ENCODE measurements at places on chromosomes 16 and 17.
A peak's percentile ranks its signal among the peaks of the same experiment; 100 is the strongest.

DNA sequence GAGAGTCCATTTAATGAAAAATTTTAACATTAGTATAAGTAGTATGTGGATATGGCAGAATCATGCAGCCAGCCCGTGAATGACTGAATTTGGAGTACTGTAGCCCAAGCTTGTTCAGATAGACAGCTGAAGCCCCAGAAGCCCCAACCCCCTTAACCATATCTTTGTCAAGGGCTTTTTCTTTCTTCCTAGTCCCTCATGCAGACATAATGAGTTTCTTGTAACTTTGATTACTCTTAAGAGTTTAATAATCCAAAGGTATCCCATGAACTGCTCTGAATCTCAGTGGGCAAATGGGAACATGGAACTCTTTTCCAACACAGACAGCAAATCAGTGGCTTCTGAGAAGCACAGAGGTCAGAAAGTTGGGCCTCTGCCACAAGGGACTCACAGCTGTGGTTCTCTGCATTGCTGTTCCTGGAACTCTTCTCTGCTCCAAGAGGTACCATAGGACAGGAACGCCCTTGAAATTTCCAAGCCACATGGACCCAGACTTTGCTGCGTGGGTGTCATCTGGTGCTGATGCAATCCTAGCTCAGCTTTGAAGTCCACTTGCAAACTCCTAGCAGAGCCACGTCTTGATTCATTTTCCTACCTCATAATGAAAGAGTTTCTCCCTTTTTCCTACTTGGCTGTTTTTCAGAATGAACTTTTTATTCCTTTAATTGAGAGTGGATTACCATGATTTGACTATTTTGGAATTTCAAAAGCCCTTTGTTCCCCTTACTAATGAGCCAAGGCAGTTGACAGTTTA is 18.1 kb downstream of the LYRM1 start:
- no peak for DNase-seq

DNA sequence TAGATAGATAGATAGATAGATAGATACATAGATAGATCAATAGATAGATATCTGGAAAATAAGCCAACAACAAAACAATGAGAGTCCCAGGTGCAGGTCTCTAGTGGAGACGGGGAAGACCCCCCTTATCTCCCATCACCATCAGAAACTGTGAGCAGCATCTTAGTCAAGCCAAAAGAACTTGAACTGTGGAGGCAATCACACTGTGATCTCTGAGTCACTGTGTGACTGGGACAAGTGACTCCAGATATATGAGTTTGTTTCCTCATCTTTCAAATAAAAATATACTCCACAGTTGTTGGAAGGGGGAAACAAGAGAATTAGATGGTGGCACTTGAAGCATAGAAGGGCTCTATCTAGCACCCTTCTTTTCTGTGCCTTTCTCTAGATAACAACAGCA is 42.1 kb downstream of the NOG start:
- DNase-seq: no peak

DNA sequence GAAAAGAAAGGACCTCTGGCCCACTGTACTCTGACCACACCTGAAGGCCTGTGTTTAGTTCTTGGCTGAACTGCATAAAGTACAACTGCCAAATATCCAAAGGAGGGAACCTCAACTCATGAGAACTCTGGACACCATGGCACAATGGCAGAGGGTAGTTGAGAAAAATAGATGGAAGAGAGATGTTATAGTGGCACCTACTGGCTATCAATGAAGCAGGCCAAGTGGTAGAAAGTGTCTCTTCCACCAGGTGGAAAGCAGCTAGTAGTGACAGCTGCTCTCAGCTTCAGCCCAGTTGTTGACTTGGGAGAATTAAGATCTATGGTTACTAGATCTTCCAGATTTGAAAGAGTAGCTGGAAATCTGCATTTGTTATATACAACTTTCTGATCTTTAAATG is 3.2 kb downstream of the MED31 start:
- DNase-seq: no peak

GRCh38 chr17:34820248-34820801 is 140.9 kb downstream of the CCT6B start:
- no peak for DNase-seq

DNA sequence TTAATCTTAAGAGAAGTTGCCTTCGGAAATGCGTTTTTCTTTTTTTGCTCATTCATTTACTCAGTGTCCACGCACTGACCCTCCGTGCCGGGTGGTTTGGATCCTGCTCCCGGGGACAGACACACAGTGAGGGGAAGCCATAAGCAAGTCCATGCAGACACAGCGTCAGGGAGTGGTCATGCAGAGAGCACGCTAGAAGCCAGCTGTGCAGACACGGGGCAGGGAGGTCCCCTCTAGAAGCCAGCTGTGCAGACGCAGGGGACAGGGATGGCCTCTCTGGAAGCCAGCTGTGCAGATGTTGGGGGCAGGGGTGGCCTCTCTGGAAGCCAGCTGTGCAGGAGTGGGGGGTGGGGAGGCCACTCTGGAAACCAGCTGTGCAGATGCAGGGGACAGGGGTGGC is 4.8 kb downstream of the GAA start:
- DNase-seq: no peak

DNA sequence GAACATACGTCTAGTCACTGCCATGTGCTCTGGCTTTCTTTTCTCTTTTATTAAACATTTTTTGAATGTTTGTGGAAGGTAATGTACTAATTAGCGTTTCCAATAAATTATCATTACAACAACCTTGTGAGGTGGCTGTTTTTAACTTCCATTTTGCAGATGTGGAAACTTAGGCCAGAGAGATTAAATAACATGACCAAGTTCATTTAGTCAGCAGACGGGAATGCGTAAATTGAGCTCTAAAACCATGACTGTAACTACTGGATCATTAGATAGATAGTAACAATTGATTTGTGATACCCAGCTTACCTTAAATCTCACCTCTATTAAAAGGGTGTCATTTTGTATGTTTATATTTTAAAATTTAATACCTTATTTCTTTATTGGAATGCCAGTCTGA is 49.4 kb downstream of the RABEP1 start:
- DNase-seq: no peak

- DNase-seq: no peak
Measured at GRCh38 chr17:34822007-34822739, 139.1 kb downstream of the CCT6B start.

GRCh38 chr17:22251498-22251897 is 559.2 kb downstream of the KCNJ18 start:
- DNase-seq: no peak

DNA sequence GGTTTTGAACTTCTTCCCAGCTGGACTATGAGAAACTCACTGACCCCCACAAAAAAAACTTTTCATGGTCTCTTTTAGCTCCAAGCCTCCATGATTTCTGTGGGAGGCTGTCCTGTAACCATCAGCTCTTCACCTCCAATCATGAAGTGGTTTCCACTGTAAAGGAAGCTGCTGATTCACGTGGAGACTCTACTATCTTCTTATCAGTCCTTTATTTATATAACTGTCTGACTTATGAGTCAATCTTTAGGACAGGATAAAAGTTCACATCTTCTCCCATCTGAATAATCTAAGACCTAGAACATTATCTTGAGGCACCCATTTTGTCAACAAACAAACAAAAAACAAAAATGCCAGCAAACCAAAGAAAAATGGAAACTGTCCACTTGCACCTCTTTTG is 409.9 kb downstream of the SLC39A11 start:
- no peak for DNase-seq

DNA sequence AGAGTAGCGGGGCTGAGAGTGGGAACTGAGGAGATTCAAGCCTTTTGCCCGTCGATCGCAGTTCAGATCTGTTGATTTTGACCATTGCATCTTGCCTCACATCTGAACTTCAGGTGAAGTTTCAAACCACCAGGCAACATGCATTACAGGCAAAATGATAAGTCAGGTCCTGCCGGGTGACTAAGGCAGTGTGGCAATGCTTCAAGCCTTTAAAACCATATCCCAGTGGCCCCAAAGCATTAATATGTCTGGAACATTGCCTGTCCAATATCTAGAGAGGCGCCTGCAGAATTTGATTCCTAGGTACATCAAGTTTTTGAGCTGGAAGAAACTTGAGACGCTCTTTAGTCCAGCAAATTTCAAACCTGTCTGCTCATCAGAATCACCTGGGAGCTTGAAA is 502.8 kb downstream of the MAF start:
- DNase-seq: no peak

DNA sequence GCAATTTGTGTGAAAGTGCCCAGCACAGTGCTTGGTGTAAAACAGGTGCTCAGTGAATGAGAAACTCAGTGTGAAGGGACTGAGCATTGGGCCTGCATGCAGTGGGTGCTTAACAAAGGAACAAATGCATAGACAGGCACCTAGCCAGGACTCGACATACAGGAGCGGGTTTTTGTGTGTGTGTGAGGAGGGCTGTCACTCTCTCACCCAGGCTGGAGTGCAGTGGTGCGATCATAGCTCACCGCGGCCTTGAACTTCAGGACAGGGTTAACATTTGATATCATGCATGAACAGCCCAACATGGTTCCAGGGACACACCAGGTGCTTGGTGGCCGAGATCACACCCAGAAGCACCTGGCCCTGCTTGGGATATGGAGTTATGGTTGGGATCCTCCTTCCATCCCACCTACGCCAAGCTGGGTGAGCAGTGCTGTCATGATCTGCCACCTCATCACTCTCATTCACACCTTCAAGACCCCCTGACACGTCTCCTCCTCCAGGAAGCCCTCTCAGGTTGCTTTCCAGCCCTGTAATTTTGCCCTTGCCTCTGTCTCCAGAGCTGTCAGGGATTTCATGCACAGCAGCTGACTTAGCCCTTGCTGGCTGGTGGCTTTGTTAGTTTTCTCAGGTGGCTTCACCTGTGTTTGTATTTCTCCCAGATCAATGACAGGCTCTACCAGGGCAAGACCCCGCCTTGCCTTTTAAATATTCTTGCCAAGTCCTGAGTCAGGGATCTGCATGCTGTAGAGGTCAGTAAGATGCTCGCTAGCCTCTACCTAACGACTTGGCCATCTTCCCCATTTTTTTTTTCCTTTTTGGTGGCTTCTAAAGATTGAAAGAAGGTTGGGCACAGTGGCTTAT is 66.4 kb downstream of the OR1D5 start:
- no peak for DNase-seq

- no peak for DNase-seq
Measured at GRCh38 chr17:4233668-4234258, 30.0 kb downstream of the ANKFY1 start.

- DNase-seq: no peak
Measured at GRCh38 chr16:49593424-49594040, 219.9 kb downstream of the C16orf78 start.

DNA sequence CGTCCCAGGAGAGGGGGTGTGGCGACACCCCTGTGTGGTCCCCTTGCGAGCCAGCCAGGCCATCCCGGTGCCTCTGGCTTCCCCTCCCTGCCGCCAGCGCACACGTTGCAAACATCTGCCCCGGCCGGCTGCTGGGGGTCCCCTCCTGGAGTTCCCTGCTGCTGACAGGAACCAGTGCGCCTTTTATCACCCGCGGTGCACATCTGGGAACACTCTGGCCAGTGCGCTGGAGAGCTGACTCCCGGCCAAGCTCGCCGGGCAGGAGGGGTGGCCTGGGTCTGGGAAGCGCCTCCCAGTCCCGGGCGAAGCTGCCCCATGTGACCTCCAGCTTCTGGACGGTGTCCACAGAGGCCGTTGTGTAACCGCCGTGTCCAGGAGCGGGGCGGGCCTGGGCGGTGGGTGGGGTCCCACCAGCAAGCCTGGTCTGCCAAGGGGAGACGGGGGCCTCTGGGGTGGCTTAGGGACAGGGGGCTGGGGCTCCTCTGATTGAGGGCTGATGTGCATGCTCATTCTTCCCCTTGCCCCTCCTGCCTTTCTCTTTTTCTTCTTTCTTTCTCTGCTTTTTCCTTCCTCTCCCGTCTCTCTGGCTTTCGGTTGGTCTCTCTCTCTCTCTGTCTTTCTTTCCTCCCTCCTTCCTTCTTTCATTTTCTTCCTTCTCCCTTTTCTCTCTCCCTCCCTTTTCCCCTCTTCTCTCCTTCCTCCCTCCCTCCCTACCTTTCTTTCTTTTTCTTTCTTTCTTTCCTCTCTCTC is 25.2 kb upstream of the CIBAR2 start:
- DNase-seq: no peak

DNA sequence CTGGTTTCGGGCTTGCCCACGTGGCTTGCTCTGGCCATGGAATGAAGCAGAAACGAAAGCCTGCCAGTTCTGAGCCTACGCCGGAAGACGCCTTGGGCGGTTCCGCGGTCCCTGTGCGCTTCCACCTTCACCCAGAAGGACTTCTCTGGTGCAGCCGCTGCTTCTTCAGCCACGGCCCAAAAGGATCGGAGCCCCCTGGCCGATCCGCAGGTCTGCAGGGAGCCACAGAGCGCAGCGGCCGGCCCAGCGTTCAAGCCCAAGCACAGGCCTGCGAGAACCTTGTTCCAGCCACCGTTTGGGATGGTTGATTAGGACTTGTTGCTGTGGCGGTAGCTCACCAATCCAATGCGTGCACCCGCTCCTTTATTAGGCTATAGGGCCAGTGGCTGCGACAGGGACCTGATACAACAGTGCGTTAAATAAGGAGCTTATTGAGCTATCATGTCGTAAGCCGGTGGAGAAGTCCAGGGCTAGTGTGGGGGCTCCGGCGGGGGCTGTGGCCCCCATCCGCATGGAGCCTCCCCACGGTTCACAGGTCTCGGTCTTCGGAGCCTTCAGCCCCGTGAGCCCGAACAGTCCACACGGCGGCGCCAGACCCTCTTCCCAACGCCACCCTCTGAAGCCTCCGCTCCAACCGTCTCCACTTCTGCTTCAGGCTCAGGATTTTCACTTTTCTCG is 10.2 kb upstream of the MPP2 start:
- no peak for DNase-seq

GRCh38 chr17:81480140-81481072 is 32.2 kb downstream of the ACTG1 start:
- DNase-seq: peak; percentile 36

- no peak for DNase-seq
Measured at GRCh38 chr17:38404174-38404943, 23.9 kb upstream of the ARHGAP23 start.

- no peak for DNase-seq
Measured at GRCh38 chr17:75783803-75784472, 668 bp upstream of the UNK start.

GRCh38 chr17:7064261-7064660 is 15.8 kb downstream of the CLEC10A start:
- DNase-seq: no peak

DNA sequence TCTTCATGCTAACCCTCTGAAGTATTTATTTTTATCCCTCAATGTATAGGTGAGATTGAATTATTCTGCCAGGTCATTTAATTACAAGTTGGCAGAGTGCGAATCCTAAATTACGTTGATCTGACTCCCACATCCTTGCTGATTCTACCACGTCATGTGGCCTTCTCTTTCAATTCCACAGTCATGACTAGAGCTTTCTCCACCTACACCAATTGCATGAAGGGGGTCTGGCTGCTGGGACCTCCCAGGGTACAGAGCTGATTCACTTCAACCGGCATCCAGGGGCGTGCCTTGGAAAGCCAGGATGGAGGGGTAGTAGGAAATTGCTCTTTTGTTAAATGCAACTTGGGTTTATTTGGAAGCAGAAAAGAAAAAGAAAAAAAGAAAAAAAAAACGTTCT is 41.1 kb upstream of the CDH13 start:
- no peak for DNase-seq

- no peak for DNase-seq
Measured at GRCh38 chr17:66002063-66002585, 189.8 kb downstream of the CEP112 start.

GRCh38 chr16:52705122-52705521 is 158.2 kb upstream of the TOX3 start:
- no peak for DNase-seq

GRCh38 chr17:63974594-63975192 is 2.0 kb upstream of the SCN4A start:
- DNase-seq: no peak

All from NCI-H187 treated with DMSO at 0.1 percent for 48 hours (cell line).